Breast epithelium (tissue), 4 donors: ENCODE measurements at places on chromosomes 1 and 21.

DNA sequence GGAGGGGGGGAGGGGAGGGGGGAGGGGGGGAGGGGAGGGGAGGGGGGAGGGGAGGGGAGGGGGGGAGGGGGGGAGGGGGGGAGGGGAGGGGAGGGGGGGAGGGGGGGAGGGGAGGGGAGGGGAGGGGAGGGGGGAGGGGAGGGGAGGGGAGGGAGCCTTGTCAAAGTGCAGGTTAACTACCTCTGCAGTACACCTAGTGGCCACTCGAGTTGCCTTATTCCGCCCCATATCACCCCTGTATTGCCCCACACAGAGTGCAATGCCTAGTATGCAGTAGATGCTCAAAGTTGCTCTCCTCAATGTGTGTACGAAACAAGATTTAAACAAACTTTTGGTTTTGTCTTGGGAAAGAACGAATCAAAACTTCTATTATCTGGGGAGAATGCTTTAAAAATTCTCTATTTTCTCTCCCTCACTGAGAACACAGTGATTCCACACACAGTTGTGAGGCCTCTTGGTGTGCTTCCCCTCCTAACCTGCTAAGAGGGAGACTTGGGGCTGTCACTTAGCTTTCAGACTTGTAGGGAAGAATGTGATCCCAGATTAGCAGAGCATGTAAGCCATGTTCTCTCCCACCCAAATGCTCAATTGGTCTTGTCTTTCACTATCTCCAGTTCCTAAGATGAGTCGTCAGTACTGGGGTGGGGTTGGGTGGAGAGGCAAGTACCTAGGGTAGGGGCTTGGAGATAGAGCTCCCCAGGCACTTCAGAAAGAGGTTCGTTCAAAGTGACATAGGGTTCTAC, 79.7 kb upstream of the MAP10 start:
- no peak for DNase-seq

GRCh38 chr1:163271535-163271934, 50.2 kb upstream of the NUF2 start:
- no peak for DNase-seq

DNA sequence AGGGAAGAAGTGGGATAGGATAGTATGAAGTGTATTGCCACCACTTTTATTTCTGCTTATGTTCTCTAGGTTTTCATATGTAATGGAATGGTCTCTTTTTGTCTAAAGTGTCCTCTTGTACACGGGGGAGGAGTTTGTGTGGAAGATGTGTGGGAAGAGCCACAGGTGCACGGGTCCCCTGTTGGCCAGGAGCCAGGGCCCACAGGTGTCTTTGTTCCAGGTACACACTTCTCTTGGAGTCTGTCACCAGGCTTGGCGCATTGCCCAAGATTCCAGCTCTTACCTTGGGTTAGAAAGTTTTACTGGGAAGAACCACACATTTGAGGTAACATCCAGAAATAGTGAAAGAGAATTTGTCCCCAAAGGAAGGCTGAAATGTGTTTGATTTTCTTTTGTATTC, 10.5 kb downstream of the TENT5C start:
- no peak for DNase-seq

GRCh38 chr1:16980473-16981268, at the start of gene MFAP2:
Gene MFAP2 (minus strand): TSS chr1:16980620. CDS start chr1:16978273, 2,347 bp downstream.
- no peak for DNase-seq

- DNase-seq, result no peak
Measured at GRCh38 chr1:225119307-225119706, 189.8 kb downstream of the DNAH14 start.

- no peak for DNase-seq
Measured at GRCh38 chr1:61088163-61088974, 6.0 kb downstream of the NFIA start.
